ENCODE measurements at places on chromosomes 6 and 20.

DNA sequence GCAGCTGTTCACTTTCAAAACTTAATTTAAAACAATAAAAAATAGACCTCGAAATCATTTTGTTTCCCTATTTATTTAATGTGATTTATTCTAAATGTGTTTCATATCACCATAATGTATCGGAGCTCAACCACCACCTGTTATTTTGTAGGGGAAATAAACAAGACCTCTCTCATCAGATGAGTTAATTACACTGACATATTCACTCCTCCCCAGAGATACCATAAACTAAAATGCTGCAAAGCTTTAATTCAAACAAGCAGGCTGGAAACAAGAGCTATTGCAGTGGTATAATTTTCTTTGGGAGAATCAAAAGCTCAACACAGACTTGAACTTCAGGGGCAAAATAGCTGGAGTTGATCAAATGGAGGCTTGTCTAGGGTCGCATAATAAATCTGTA lies 303.5 kb upstream of the TSHZ2 start:
- DNase-seq: no peak

DNA sequence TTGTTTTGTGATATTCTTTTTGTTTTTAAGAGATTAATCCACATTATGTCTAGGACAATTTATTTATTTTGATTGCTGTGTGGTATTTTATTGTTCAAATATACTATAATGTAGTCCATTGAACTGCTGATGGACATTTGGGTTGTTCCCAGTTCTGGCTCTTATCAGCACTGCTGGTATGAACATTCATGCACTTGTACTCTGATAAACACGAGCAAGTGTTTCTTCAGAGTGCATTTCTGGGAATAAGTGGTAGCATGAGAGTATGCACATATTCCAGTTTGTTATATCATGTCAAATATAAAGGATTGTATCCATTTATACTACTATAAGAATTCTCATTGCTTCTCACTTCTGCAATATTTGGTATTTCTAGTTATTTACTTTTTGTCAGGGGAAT lies 7.1 kb downstream of the CALHM6 start:
- no peak for DNase-seq

DNA sequence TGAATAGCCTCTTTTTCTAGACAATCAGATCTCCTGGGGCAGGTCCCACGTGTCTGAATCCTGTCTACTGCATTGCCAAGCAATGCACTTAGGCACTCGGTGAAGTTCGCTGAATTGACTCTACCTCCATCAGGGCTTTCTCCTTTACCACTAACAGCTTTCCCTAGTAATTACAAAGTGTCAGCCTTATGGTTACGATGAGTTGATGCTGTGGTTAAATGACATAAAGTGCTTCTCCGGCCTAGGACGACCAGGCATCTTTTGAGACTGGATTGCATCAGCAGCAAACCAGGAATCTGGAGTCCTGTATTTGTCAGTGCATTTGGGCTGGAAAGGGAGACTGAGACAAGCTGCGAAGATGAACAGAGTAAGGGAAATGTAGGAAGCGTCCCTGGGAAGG lies 21.5 kb downstream of the NOX3 start:
- DNase-seq: no peak

GRCh38 chr6:157831424-157832249 lies 8.6 kb downstream of the SNX9 start:
- no peak for DNase-seq

- no peak for DNase-seq
Observed at GRCh38 chr20:11452326-11452725, 465.4 kb upstream of the BTBD3 start.

DNA sequence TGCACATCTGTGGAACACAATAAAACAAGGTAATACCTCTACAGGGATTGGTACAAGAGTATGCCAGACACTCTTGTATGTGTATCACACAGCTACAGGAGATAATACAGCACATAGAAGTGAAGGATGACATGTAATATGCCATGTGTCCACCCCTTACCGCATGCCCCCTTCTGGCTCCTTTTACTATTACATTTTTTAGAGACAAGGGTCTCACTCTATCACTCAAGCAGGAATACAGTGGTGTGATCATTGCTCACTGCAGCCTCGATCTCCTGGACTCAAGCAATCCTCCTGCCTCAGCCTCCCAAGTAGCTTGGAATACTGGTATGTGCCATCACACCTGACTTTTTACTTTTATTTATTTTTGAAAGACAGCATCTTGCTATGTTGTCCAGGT lies 4.2 kb upstream of the NCR3 start:
- DNase-seq: no peak

GRCh38 chr6:36484736-36485135 lies 41.9 kb downstream of the KCTD20 start:
- DNase-seq: no peak

GRCh38 chr20:10560686-10561085 lies 113.1 kb downstream of the JAG1 start:
- no peak for DNase-seq

- no peak for DNase-seq
Observed at GRCh38 chr6:106214531-106214930, 111.0 kb downstream of the ATG5 start.

GRCh38 chr6:169075211-169075914 lies 178.3 kb downstream of the THBS2 start:
- DNase-seq: no peak

DNA sequence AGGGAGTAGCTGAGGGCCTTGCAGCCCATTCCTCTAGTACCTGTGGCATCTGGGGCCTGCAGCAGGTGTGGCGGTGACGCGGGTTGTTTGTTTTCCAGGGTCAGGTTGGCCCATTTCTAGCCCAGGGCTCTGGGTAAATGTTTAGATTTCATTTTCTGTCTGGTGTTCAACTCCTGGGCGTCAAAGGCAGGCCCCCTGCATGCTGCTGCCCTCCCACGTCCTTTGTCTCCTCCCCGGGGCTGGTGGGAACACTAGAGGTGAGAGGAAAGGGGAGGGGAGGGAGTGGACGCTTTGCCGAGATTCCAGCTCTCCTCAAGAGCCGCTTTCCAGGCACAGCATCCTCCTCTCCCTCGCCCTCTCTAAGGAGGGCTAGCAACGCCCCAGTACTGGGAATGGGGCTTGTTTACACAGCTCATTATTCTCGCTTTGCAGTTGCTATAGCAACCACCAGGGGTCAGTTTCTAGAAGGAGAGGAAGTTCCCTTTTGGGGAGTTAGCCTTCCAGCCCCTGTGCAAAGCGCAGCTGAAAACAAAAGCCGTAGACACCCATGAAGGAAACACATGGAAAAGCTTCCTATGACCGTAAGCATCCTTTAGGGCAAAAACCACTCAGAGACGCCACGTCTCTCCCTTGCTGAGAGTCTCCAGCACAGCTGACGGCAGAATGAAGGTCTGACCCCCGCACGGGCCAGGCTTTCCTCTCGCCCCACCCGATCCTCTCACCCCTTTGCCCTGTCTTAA lies 170.6 kb downstream of the LY86 start:
- no peak for DNase-seq

DNA sequence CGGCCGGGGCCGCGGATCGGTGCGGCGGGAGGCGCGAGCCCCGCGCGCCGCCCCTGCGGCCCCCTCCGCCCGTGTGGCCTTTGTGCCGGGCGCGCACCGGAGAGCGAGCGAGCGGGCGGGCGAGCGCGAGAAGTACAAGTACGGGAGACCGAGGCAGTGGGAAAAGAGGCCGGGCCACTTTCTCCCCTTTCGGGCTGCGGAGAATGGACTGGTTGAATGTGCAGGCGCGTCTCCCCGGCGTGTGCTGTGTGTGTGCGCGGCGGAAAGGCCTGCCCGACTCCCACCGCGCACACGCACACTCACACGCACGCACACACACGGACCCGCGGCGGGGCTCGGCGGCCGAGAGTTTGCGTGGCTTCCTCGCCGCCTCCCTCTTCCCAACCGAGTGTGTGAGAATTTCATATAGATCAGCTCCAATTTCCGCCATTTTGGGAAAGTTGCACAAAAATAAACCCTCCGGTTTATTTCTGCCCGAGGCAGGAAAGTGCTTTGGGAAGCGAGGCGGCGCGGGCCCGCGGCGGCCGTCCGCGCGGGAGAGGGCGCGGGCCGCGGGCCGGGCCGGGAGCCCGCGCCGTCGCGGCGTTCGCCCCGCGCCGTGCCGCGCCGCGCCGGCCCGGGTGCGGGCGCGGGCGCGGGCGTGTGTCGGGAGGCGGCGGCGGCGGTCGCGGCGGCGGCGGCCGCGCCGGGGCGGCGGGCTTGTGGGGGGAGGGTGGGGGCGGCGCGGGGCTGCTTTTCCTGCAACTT lies 1.1 kb downstream of the L3MBTL3 start:
- peak; percentile 24 for DNase-seq

DNA sequence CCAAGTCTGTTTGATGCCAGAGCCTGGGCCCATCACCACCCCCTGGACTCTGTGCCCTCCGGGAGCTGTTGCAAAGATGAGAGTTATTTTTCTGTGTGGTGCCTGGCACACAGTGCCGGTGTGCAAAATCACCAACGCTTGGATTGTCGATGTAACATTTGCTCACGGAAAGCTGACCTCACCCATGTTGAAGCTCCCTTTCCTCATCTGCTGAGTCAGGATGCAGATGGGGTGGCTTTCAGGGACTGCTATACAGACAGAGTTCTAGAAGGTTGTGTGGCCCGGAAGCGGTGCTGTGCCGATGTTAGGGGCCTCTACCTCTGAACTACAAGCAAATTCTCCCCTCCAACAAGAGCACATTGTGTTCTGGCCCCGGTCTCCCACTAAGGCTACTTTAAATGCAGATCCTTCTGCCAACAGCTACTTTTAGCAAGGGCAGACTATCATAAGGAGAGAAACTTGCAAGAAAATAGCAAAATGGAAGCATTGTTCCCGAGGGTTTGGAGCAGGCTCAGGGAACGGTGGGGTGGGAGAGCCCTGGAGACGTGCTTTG lies 34.0 kb downstream of the EYA2 start:
- no peak for DNase-seq

DNA sequence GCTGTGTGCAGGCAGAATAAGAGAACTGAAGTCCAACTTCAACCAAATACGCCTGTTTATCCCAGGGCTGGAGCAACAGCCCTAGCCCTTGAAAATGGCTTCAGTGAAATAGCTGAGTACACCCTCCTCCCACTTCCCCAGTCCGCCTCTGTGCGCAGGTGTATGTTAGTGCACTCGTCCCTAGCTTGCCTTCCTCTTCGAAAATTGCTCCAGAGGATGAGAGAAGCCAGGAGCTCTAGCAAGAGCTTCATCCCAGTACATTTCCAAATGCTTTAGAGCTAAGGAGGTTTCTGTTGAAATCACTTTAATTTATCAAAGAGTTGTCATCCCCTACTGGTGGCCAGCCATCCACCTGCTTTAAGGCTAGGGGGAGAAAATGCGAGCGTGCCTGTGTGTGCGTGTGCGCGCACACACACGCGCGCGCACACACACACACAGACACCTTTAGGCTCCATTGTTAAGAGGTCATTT lies 5.4 kb upstream of the POU3F2 start:
- no peak for DNase-seq

- no peak for DNase-seq
Observed at GRCh38 chr6:31356216-31356945, 598 bp downstream of the HLA-B start.

DNA sequence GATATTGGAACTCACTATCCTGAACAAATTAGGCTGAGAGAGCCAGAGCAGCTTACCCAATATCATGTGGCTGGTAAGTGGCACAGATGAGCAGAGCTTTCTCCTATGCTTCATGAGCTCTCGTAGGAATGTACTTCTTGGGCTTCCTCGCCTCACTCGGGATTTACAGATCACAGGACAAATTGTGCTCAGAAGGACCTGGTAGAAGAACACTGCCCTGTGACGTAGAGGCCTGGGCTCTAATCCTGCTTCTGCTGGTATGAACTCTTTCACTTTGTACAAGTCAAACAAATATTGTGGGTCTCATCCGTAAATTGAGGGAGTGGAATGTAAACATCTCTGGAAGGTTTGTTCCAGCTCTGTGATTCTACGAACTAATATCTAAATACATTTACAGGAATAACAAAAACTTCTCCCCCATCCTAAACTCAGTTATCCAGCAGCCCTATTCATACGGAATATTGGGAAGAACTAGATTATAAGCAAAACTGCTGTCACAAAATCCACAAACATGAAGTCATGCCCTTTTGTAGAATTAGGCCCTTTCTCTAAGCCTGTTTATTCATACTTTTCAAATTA lies 187.6 kb downstream of the CLIC5 start:
- no peak for DNase-seq

- DNase-seq: no peak
Observed at GRCh38 chr6:134723081-134723871, 226.6 kb downstream of the ALDH8A1 start.

- peak; percentile 79 for DNase-seq
Observed at GRCh38 chr20:57266291-57267157, at the start of gene BMP7. Gene BMP7 (minus strand): TSS chr20:57266641. CDS start chr20:57266122, 519 bp downstream.

DNA sequence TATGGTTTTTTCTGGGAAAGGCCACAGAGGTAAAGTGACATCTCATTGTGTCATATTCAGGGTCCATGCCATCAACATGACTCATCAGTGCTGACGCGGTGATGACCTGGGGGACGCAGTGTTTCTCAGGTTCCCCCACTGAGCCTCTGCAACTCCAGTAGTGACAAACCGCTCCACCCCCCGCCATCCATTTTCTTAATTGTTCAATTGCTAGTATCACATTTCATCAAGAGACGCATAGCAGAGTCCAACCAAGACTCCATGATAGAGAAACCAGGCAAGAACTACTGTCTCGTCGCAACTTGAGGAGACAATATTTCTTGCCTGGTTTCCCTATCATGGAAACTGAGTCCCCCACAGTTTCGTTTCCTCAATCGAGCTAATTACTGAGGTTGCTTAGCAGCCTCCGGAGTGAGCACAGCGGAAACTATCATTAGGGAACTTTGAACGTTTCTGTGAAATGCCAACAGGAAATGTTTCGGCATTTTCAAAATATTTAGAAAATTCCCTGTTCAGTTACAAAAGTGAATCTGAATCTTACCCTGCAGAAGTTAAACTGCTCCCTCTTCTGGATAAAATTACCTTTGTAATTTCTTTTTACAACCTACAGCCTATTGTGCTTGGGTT lies 12.2 kb upstream of the SERPINB1 start:
- peak; percentile 34 for DNase-seq

DNA sequence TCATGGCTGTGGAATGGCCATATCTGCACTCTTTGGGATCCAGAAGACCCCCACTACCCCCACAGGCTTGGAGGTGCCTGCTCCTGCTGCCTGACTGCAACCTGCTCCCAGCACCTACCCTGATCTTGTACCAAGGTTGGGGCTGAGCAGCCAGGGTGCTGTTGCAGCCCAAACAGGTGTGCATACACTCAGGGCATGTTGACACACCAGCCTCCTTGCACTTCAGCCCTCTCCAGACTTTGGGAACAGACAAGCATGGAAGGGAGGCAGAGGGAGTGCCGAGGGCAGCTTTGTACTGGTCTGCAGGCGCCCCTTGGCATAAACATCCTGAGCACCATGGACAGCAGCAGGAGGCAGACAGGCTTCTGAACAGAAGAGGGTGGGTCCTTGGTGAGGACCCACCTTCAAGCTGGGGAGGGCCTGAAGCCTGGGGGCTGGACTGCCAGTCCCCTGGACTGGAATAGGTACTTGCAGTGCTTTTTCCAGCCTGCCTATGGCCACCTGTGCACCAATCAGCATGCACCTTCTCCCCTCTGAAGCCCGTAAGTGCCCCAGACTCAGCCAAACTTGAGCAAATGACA lies 1675.8 kb downstream of the HACE1 start:
- no peak for DNase-seq

DNA sequence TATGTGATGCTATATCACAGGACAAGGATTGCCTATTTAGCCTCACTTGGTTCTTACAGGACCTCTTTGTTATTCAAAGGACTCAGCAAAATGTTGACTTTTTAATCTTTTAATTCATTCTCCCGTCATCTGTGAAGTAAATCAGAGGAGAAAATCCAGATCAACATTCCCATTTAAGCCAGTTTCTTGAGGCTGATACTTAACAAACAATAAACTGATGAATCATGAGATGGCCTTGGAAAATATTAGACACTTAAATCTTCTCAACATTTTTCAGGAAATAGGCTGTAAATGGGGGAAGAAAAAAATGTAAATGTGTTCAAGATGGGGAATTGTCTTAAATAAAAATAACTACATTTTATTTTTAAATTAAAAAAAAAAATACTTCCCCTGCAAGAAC lies 55.9 kb upstream of the UBR2 start:
- no peak for DNase-seq
